ENCODE measurements at places on chromosomes 2 and 18.

GRCh38 chr2:54430649-54431048 is 25.5 kb upstream of the SPTBN1 start:
- no peak for DNase-seq

- no peak for DNase-seq
Observed at GRCh38 chr2:127646487-127647241, 711 bp downstream of the GPR17 start.

GRCh38 chr18:61651880-61652268 is 240.9 kb downstream of the RNF152 start:
- DNase-seq: no peak

DNA sequence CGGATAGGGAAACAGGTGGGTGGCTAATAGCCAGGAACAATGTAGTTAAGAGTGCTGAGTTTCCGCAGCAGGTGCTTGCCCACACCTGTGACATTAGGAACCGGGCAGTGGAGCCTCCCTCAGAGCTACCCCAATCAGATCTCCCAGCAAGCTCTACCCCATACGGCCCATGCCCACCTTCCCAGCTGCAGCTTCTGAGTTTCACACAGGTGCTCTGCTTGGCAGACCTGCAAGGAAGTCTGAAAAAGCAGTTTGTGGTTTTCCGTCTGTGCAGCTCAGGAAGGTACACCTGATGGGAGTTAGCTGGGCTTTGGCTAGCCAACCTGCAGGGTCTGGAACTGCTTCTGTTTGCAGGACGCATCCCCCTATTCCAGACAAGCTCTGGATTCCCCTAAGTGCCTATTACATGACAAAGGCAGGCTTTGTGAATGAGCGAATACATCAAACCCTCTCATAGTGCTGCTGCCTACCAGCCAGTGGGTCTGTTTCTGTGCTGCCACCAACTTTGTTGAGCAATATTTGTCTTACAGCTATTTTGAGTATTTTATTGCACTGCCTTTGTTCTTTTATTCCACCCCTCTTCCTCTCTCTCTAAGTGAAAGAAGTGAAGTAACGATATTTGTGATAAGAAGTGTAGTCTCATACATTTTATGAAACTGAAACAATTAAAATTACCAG is 24.7 kb upstream of the CEP68 start:
- DNase-seq: no peak

DNA sequence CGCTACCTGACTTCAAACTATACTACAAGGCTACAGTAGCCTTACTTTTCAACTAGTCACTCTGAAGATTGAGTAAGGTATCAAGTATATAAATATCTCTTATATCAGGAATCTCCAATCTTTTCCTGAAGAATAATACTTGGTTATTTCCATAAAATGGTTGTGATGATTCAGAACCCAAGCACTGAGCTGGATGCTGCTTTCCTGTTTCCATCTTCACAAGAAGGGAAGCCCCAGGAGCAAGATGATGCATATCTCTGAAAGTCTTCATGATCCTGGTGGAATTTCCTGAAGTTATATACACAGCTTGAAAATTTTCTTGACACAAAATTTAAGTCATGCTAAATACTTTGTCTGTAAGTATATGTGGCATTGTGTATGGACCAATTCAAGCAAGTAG is 243.9 kb upstream of the TANK start:
- no peak for DNase-seq

GRCh38 chr18:2822213-2822921 is 24.4 kb upstream of the EMILIN2 start:
- no peak for DNase-seq

DNA sequence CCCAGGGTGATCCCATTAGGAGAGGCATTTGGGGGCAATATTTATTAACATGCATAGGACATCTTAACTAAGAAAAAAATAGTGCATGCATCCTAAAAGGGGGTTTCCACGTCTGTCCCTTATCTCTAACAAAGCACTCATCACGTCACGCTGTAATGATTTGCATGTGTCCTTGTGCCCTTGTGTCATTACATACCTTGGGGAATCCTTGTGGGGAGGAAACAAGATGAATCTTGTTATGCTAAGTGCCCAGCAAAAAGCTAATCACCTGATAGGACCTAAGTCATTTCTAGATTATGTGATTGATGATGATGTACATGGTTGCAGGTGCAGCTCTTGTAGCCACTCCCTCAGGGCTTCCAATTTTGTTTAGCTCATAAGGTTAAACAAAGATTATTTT is 250.9 kb downstream of the FBXO15 start:
- no peak for DNase-seq

GRCh38 chr2:29443627-29444026 is 328.4 kb downstream of the CLIP4 start:
- peak; percentile 53 for DNase-seq

DNA sequence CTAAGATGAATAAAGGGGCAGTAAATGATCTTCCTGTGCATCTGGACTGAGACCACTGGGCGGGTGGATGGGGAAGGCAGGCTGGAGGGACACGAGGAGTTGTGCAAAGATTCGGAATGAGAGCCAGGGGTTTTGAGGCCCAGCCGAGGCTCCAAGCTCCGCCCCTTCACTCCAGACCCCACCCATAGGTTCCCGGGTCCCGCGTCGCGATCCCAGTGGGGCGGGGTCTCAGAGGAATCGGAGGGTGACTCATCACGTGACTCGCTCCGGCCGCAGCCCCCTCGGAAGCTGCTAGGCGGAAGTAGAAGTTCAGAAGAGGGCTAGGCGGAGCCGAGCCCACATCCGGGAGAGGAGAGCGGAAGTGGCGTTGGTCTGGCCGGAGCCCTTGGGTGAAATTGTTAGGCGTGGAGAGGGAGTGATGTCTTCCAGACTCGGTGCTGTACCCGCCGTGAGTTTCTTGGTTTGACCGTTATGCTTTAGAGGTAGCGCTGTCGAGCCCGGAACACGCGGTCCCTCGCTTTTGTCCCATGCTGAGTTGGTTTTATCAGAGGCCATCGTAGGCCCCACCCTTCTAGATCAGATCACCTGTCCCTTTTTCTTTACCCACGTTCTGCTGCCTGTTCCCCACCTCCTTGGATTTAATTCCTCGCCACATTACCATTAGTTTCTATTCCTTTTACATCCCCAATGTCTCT is at the start of gene ZNF512:
Gene ZNF512, plus strand, starts transcription at position 348 of the 695 bp plus-strand sequence. Its CDS starts 71 bp downstream, at position 419.
- DNase-seq: peak; percentile 85

DNA sequence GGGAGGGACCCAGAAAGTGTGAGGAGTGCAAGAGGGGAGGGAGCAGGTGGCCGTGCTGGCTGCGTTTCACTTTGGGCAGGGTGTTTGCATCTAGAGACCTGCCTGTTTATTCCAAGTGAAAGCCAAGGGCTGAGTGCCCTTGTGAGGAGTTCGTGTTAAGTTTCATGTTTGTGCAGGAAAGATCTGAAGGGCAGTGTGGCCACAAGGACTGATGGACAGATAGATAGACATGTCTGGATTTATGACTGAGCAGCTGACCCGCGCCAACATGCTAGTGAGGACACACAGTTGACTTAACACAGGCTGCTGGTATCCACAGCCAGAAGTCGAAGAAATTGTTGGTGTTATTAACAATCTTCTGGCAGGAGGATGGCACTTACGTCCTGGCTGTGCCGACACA is 387.6 kb upstream of the TNP1 start:
- no peak for DNase-seq

DNA sequence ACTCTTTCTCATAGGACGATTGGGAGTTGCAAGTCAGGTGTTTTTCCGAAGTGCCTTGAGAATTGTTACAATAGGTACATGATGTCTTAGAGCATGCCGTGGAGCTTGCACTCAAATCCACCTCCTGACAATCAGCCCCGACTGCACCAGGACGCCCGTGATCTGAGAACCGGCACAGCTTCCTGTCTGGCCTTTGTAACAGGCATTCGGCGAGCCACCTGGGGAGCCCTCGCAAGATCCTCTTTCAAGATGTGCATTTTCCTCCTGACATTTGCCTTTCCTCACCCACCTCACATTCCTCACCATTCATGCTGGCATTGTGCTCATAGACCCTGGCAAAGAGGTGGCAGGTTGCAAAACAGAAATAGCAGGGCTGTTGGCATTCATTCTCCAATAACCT is 427.3 kb downstream of the GALR1 start:
- no peak for DNase-seq

DNA sequence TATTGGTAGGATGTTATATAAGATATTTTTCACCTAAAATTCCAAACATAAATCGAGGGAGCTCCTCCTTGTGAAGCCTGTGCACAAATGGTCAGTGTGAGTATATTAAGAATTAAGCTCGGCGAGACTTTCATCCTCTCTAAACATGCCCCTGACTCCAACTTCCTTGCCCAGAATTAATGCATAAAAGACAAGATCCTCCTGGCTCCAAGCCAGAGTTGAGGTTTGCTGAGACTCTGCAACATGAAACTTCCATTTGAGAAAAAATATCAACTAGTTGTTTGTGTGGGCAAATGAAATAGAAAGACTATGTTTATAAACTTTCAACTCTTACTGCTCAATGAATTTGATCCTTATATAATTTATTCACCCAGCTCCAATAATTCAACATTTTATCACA is 68.1 kb downstream of the CCDC178 start:
- DNase-seq: no peak

- no peak for DNase-seq
Observed at GRCh38 chr2:169495310-169495928, 14.1 kb upstream of the KLHL41 start.

DNA sequence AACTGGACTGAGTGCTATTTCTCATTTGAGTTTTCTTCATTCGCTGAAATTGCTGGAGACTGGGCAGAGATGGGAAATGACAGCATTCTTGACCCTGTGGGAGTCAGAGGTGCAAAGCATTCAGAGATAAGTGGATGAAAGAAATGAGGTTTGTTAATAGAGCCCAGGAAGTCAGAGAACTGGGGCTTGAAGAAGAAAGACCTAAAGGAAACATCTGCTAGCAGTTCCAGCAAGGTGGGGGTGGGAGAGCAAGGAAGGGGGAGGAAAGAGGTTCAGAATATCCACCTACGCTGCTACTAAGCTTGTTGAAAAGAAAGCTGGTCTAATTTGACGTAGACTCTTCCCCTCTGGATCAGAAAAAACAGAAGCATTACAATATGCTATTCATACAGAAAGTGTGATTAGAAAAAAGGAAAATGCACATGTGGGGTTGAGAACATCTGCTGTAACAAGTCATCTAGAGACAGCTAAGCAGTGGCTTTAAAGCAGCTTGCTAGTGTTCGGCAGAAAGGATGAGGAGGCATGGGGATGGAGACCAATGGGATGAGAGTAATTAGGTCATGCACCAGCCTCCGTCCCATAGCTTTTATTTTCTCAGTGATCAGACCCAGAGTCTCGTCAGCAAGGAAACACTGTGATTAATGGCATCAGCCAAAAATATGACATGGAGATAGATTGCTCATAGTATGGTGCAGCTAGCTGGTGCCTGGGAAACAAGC is 29.7 kb downstream of the NAB1 start:
- DNase-seq: no peak

DNA sequence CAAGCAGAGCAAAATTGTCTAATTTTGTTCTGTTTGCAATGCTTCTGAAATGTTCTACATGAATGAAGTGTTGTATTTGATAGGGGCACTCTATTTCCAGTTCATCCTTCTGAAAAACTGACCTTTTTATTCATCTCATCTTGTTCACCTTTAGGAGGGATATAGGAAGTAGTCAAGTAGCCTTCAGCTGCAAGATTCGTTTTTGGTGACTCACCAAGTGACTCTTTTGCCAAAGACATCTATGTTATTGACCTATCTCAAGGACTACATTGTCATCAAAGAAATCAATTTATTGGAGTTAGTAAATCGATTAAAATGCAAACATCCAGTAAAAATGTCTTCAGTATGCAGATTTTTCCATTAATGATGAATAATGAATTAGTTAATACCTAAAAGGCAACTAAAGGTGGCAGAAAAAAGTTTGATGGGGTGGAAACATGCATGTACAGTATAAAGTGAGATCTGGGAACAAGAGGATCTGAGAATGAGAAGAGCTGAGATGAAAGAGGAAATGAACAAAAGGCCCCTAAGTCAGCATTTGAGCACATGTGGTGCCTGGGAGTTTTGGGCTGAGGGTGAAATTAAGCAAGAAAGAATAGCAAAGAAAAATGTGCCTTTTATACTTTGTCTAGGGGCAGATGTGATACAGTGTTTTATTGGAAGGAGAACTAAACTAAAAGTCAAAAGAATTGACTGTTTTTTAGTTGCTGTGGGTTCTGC is 255.1 kb upstream of the LINC00305 start:
- no peak for DNase-seq

DNA sequence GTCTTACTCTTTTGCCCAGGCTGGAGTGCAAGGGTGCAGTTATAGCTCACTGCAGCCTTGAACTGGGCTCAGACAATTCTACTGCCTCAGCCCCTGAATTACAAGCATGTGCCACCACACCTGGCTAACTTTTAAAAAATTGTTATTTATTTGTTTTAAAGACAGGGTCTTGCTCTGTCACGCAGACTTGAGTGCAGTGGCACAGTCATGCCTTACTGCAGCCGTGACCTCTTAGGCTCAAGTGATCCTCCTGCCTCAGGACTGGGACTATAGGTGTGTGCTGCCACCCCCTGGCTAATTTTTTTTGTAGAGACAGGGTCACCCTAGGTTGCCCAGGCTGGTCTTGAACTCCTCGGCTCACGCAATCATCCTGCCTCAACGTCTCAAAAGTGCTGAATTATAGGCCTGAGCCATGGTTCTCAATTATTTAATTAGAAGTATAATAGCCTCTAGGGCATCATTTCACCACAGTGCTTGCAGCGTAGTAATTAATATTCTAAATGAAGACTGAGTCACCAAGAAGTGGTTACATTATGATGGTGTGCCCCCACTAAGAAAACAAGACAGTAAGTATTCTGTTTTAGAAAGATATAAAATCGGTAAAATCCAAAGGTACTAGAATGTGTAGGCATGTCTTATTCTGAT is 69.6 kb downstream of the EML4 start:
- no peak for DNase-seq

DNA sequence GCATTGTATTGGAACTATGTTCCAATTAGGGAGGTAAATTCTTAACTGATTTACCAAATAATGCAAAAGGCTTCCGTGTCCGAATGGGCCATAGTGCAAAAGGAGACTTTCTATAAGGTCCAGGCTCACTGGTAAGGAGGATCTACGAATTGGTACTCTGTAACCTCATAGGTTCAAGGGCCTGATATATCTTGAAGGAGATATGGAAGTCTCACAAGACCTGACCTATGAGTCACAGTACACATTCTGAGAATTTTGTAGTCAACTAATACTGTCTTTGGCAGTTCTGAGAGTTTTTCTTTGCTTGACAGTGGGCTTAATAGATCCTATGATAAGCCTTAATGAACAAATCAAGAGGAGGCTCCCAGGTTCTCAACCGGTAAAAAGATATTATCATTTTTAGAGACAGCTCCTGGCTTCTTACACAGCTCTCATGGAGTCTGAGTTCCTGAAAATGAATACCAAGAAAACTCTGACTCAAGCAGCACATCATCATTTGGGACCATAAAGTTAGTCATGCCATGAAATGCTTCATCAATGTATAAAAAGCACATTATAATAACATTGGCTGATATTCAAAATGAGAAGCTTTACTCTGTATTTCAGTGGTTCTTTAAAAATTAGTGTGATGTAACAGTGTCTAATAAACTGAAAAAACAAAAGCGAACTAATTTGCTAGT is 1275.2 kb upstream of the CRIM1 start:
- no peak for DNase-seq

- no peak for DNase-seq
Observed at GRCh38 chr18:6521803-6522418, 107.2 kb upstream of the L3MBTL4 start.

Data from RWPE1 (cell line).